Epithelial cell of proximal tubule (primary cell): ENCODE measurements at places on chromosomes 7 and 10. TPM values are rescaled to one million over a fixed set of nuclear protein-coding genes. Genes with fewer than 3 reads are reported as not detected.

DNA sequence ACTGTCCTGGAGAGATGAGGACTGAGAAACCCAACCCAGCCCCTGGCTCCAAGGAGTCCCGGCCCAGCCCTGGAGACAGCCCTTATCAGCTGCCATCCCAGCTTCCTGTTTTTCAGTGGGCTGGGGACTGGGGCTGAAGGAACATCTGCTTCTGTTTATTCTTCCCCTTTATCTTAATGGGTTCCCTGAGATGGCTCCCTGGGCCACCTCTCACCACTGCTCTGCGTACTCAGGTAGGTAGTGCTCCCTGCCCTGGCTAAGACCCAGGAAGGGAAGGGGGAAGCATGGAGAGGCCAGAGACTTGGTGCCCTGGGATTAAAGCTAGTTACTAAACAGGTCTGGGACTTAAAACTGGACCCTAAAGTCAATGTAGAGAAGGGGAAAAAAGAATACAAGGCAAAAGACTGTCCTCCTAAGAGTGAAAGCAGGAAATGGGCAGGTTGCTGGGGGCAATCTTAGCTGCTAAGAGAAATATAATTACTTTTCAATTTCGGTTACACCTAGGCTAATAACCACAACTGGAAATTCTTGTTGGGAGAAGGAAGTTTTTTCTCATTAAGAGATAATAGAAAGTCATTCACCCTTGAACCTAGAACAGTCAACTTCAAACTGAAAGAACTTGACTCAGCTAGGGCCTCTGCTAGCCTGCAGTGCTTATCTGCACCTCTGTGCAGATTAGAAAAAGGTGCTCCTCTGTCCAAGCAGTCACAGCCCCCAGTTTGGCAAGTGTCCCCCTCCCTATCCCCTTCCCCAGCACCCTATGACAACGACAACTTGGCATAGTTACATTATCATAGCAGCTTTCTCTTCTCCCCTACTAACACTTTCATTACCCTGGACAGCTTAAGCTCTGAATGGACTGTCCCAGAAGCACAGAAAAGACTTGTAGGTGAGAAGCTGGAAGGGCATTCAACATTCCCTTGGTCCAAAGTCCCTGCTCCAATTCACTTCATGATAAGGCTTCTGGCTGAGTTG is 65.6 kb upstream of the KDM7A start:
- no peak for DNase-seq

GRCh38 chr7:10225275-10225674 is 748.4 kb upstream of the PHF14 start:
- DNase-seq: no peak

The NUTM2E gene
- 0.22 TPM in 1 of 2 replicates, not detected in the other for total RNA-seq

DNA sequence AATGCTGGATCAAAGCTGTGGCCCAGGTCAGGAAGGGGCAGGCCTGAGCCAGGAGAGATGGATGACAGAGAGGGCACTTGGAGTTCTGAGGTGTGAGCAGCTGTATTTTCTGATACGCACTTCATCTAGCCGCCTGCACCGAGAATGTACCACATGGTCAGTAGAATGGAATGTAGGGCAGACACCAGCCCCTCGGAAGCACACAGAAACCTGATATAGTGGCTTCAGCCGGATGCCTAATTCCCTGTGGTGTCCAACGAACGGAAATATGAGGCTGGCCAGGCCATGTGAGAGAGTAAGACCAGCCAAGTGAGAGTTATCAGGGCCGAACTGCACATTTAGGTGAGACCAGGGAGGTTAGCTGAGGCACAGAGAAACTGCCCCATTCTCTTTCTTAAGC is 46.7 kb upstream of the PLCE1 start:
- no peak for DNase-seq

DNA sequence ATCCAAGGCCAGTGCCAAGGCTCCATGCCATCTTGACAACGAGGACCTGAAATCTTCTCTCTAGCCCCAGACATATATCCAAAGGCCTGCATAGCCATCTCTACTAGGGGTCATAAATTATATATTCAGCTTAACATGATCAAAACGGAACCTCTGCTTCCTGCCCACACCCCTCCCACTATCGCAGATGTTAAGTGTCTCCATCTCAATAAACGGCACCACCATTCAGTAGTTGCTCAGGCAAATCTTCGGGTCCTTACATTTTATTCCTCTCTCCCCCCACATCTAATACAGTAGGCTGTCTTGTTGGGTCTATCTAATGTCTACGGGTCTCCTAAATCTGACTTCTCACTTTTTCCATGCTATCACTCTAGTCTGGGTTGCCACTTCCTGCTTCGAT is 201.1 kb upstream of the PLXNA4 start:
- no peak for DNase-seq
